ENCODE measurements at places on chromosomes 13 and 19.

GRCh38 chr19:4639531-4640246, 373 bp downstream of the TNFAIP8L1 start:
- no peak for DNase-seq

GRCh38 chr19:4386041-4386782, 14.1 kb downstream of the SH3GL1 start:
- DNase-seq, result no peak

DNA sequence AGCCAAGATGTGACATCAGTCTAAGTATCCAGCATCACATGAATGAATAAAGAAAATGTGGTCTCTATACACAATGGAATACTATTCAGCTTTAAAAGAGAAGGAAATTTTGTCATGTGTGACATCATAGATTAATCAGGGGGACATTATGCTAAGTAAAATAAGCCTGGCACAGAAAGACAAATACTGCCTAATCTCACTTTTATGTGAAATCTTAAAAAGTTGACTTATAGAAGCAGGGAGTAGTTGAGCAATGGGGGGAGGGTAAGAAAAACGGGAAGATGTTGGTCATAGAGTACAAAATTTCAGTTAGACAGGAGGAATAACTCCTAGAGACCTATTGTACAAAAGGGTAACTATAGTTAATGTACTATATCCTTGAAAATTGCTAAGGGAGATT, 10.4 kb upstream of the LCP1 start:
- no peak for DNase-seq

DNA sequence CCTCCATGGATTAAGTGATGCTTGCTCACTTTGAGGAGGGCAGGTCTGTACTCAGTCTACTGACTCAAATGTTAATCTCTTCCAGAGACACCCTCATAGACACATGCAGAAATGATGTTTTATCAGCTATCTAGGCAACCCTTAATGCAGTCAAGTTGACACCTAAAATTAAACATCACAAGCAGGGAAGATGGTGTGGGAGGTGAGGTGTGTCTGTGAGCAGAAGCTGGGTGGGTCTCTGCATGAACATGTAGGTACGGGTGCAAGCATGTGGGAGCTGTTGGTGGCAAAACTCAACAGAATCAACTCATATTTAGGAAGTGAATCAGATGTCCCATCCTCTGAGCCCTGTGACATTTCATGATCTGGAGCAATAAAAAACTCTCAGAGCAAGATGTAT, 249.2 kb upstream of the SGCG start:
- no peak for DNase-seq

DNA sequence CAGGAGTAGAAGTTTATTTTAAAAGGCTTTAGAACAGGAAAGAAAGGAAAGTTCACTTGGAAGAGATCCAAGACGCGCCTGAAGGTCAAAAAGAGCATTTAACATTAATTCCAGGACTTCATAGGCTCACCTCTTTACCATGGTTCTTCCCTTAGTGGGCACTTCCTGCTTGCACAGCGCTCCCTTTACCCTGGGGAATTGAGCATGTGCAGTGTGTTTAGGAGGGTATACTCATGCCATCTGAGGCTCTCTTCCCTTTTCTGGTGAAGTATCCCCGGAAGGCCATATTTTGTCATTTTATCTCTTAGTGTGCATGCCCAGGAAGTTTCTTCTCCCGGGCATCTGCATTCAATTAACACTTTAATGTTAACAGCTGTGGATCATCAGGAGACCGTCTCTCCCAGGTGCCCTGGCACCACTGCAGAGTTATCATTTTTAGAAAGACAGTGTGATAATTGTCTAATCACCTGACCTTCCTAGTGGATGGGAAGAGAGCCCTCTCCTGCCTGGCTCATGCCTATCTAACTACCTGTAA, 66.1 kb upstream of the ABCC4 start:
- no peak for DNase-seq

GRCh38 chr19:2743099-2743498, 3.3 kb upstream of the SLC39A3 start:
- DNase-seq, result no peak

GRCh38 chr19:3027292-3027691, 1.8 kb downstream of the TLE2 start:
- no peak for DNase-seq

DNA sequence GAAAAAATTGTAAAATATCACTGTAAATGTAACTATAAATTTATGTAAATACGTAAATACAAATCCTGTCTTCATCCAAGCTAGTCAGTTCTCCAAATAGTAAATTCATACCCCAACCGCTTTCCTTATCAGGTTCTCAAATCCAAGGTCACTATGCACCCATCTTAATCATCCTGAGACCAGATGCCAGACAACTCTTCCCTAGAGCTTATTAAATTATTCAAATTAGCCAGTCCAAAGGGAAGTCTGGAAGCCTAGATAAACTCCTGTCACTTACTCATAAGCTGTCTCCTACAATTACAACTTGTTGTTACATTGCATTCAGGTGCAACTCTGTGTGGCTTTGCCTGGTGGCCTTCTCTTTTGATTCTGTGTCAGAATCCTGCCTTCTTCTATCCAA, 836.1 kb upstream of the PCDH20 start:
- no peak for DNase-seq

GRCh38 chr19:13712767-13713201, 51.5 kb upstream of the MRI1 start:
- no peak for DNase-seq

DNA sequence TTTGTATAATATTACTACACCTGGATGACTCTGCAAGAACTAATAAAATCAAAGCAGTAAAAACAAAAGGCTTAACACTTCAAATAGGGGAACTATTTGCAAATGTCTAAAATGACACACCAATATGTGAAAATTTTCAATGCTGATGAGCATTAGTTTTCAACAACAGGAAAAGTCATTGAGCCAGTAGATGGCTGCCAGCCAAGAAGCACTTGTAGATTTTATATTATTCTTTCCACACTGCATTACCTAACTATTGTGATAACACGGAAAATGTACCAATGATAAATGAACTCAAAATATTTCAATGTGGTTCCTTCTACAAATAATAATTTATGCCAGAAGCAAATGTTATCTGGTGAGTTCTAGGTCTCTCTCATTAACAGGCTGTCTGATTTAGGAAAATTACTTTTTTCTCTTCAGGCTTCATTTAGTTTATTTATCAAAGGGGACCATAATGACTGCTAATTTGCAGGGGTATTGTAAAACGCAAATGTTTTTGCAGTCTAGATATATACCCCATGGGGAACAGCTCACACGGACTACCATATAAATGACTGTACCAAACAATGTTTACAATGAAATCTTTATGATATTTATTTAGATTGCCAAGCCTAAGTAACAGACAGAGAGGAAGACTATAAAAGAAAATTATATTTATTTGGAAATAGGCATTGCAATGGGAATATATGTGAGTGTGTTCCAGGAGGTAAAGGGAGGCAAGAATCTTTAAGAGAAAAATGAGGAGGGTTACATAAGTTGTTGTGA, 407.8 kb downstream of the LIG4 start:
- no peak for DNase-seq

DNA sequence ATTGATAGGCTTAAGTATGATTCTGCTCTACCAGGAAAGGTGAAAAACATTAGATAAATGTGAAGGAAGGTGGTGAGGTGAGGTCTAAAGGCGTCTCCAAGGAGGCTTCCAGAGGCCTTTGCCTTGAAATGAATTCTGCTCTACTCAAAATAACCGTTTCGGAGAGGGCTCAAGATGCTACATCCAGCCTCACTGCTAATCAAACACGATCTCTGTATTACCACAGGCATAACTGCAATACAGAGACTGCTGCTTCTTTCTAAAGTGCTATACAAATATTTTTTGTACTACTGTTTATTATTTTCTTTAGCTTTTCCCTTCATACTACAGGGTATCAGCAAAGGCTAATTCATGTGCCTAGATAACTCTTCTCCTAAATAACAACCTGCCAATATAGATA, 16.8 kb downstream of the MBNL2 start:
- DNase-seq, result no peak

GRCh38 chr19:41646589-41647204, 19.8 kb upstream of the CEACAM4 start:
- no peak for DNase-seq

DNA sequence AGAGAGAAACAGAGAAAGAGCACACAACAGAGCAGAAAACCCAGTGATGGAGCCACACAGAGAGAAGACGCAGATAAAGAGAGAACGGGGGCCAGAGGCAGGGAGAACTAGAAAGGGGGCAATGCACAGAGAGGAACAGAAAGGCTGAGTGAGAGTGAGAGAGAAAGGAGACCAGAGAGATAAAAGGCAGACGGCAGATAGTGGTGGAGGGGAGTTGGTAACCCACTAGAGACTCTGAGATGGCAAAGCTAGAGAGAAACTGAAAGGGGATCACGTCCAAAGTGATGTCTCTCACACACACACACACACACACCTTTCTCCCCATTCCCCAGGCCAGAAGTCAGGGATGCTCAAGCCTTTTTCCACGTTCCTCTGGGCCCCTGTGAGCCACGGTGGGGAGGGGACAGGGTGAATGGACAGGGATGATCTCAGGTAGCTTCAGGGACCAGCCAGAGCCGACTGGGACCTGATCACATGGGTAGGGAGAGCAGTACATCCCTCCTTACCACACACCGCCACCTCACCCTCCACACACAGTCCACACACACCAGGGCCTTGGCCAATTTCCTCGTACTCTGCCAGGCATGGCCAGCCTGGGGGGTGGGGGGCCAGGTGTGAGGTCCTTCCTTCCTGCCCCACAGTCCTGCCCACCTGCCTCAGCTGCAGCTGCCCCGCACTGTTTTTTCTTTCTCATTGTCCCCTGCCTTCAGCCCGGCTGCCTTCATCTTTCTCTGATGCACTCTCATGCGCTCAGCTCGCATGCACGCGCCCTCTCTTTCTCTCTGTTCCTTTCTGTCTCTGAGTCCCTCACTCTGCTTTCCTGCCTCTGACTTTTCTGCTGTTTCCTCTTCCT, 22.5 kb upstream of the POU2F2 start:
- DNase-seq, result no peak

- DNase-seq, result no peak
Measured at GRCh38 chr19:19520989-19521388, 5.0 kb downstream of the NDUFA13 start.

DNA sequence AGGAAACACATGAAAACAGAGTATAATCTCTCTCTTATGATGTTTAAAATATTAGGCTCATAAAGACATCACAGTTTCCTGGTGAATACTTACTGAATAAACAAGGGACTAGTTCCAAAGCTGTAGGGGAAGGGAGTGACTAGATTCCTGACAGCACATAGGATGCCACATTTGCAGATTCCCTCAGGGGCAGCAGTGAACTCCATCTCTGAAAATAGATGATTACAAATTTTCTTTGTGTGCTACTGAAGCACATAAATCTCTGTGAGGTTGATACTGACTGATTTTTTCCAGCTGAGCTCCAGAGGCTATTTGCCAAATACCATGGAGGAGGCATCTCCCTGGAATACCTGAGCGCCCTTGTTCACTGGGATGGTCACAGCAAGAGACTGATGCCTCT, 77.3 kb downstream of the FGF9 start:
- no peak for DNase-seq
